Cardiac septum (tissue), 1 donor: ENCODE measurements at places on chromosomes 13 and 19.

DNA sequence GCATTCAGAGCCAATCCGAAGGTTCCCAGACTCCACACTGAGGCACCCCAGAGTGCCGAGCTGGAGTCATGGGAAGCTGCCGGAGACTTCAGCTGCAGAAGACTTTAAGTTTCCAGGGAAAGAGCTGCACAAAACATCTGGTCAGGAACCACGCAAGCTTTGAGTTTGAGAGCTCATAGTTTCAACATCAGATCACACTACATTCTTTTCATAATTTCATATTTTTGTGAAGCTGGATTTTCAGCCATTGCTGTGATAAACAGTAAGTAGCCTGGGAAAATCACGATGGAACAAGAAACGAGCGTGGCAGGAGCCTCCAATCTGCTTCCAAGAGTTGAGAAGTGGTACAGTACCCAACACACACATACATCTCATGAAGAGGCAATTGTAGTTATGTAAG lies 25.5 kb upstream of the ATP12A start:
- no peak for DNase-seq

- no peak for DNase-seq
Observed at GRCh38 chr19:29273000-29273640, 60.2 kb upstream of the UQCRFS1 start.

DNA sequence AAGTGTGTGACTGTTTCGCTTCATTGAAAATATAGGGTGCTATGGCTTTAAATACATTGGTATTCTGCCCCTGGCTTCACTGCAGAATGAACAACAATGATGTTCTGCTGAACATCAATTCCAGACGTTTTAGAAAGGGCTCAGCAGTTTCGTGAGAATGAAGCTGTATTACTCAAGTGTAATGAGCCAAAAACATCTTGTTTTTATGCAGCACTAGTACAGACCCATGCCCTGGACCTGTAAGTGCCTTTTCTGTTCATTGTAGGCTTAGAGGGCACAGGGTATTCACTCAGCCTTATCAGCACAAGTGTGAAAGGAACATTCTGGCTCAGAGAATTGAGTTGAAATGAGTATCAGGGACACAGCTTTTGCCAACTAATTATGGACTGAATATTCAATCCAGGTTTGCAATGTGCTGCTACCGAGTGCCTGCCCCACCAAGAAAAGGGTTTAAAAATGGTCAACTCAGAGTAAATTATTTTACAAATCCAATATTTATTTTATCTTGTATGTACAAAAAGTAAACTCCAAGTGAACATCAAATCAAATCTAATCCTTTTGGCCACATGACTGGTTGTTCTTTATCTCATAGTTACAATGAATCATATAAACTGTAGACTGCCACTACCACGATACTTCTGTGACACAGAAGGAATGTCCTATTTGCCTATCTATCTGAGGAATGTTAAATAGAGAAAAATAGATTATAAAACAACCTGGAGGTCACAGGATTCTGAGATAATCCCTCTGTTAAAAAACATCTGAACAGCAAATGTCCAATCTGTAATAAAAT lies 362.8 kb downstream of the NALCN start:
- DNase-seq, result no peak

DNA sequence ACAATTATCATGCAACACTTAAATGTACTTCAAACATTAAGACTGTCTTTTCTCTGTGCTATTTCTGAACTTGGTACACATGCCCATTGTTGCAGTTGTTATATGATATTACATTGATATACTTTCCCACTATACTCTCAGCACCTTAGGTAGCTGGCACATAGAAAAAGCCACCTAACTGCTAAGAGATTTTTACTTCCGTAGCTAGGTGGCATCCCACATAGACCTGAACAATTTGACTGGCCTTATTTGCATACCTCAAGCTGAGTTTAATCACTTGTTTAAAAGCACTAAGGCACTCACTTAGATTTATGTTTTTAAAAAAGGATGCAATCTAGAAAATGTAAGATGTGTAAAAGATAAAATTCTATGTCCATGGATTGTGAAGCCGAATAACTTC lies 194.2 kb downstream of the POU4F1 start:
- DNase-seq, result no peak

- DNase-seq, result no peak
Observed at GRCh38 chr19:49677231-49677900, at the start of gene PRMT1. Gene PRMT1 (plus strand): TSS chr19:49677271. CDS start chr19:49677281, 10 bp downstream.

- DNase-seq, result no peak
Observed at GRCh38 chr13:110628477-110628793, 13.1 kb downstream of the NAXD start.
